ENCODE measurements at places on chromosomes 7 and 10.

DNA sequence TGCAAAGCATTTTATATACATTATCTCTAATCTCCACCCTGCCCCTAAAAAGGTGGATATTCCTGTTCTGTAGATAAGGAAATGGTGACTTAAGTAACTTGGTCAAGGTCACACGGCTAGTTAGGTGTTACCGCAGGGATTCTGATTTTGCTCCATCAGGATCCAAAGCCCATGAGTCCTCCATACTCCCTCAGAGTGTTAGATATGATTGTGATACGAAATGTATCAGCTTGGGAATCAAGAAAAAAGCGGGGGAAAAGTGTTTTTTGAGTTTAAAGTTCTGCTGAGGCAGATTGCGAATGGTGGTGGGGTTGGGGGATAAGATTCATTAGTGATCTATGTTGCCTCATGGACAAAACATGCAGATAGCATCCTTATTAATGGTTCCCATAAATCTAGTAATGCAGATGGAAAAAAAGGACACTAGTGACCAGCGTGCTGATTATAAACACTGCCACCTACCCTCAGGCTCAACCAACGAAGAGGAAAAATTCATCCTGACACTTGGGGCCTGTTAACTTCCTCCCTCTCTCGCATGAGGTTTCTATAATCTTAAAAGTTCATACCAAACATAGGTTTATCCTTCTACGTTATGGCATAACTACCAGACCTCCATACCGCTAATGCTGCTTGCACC lies 2.3 kb downstream of the ICA1 start:
- no peak for DNase-seq

DNA sequence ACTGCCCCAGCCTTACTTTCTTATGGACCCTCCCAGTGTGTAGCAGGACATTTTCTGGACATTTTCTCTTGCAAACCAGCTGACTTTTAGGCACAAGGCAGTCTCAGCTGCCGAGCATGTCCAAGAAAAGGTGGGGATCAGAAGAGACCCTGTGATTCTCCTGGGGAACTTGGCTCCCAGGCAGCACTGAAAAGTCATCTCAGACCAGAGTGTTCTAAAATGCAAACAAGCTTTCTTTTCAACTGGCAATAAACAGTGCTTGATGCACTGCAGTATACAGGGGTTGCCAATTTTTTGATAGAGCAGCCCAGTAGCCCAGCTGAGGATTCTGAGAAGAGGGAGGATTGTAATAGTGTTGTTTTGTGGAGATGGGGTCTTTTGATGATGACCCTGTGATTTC lies 168.0 kb upstream of the PHYHIPL start:
- no peak for DNase-seq

DNA sequence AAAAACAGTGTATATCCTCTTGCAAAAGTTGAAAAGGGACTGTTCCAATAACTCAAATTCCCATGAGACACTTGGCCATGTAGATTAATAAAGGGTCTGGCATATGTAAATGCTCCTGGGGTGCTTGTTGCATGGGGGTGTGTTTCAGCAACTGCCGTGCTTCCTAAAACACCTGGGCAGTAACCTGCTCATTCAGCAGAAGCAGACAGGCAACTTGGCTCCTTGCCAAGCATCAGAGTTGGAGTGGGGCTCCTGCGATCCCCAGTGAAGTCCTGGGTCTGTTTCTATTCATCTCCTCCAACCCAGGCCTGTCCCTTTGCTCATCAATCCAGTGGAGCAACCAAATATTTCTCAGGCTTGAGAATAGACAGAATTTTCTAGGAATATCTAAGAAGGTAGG lies 42.2 kb upstream of the ADAM12 start:
- no peak for DNase-seq

GRCh38 chr7:126845331-126845730 lies 407.4 kb downstream of the GRM8 start:
- no peak for DNase-seq

- DNase-seq, result peak; percentile 60
These were observed 150.6 kb downstream of the DIP2C start for GRCh38 chr10:538895-539294.
